ENCODE measurements at places on chromosomes 4 and X. TPM values are rescaled to one million over a fixed set of nuclear protein-coding genes. Genes with fewer than 3 reads are reported as not detected.
A peak's percentile ranks its signal among the peaks of the same experiment; 100 is the strongest.

DNA sequence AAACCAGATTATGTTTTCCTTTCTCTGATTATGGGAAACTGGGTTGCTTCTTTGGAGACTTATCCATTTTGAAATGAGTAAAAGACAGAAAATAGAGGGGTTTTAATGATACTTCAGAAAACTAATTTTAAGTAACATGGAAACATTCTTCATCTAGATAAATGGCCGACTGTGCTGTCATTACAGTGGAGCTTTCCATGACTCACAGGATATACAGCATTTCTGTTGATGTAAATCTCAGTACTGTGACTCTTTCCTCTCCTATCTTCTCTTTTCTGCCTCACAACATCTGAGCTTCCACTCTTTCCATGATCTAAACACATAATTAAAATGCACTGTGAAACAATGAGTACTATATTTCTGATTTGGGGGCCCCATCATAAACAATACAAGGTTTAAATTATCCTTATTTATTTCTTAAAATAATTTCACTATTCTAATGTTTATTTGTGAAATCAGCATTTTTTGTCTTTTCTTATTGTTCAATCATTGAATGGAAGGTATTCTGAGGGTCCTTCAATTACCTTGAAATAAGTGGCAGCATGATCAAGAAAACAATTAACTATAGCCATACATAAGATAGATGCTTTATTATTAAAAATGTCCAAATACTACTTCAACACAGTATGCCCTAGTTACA lies 19.3 kb downstream of the SEC24D start:
- H3K27me3 ChIP-seq: no peaks in the 10 kb centered on the region
- H3K4me1 ChIP-seq: peaks cover 5% of the 10 kb centered on the region
- no peak overlapping the region for H3K4me3 ChIP-seq
- DNase-seq: peak; percentile 7
- no peak overlapping the region for H3K27ac ChIP-seq

PPP2R2C gene
- not detected for total RNA-seq

NLGN4X gene
- total RNA-seq: not detected

- peaks cover 20% of the 10 kb centered on the region for H3K27me3 ChIP-seq
- no peak for DNase-seq
- no peaks in the 10 kb centered on the region for H3K36me3 ChIP-seq
- H3K27ac ChIP-seq: no peak overlapping the region
Observed at GRCh38 chr4:184156163-184156920, 61.3 kb downstream of the ENPP6 start.

DNA sequence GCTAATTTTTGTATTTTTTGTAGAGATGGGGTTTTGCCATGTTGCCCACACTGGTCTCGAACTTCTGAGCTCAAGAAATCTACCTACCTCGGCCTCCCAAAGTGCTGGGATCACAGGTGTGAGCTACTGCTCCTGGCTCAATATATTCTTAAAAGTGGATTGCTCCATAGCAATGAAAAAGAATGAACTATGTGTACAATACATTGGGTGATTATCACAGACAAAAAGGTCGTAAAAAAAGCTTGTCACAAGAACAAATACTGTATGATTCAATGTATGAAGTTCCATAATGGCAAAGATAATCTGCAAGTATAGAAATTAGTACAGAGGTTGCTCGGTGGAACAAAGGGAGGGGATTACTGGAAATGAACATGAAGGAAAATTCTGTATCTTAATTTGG lies 70.7 kb downstream of the REPS2 start:
- no peak for DNase-seq
- no peaks in the 10 kb centered on the region for H3K27me3 ChIP-seq
- no peak overlapping the region for H3K27ac ChIP-seq
- no peaks in the 10 kb centered on the region for H3K36me3 ChIP-seq

DNA sequence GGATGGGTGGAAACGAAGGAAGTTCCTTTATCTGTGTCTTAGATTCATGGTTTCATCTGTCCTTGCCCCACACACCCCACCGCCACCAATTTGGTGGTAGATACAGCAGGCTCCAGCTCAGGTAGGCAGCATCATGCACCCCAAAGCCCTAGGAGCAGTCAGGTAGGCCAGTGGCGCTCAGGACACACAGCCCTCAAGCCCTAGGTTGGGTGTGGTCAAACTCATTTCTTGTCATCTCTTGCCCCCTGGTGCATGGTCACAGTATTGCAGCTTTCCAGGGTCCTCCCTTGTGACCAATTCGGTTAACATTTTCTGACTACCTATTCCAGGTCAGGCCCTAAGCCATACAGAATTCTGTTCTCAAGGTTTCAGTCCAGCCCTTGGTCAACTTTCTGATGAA lies 14.5 kb upstream of the PRRG3 start:
- peaks cover 1% of the 10 kb centered on the region for H3K27me3 ChIP-seq
- H3K4me1 ChIP-seq: no peaks in the 10 kb centered on the region
- peak; percentile 67 for DNase-seq
- H3K4me3 ChIP-seq: no peak overlapping the region
- no peaks in the 10 kb centered on the region for H3K36me3 ChIP-seq

DNA sequence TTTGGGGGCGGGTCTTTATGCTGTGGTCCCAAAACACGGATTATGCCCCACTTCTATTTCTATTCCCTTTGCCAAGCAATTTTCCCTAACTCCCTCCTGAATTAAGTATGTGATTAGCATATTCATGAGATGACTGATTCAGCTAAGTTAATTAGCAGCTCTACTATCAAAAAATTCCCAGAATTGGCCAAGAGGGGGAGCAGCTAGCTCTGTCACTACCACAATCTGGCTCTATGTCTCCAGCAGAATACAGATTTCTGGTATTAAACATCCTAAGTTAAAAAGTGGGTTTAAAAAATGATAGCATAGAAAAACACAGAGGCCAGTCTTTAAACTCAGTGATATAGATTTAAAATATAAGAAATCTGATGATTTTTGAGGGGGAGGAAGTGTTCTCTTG lies 80.3 kb downstream of the GPC4 start:
- H3K27me3 ChIP-seq: no peaks in the 10 kb centered on the region
- H3K36me3 ChIP-seq: no peaks in the 10 kb centered on the region
- H3K4me3 ChIP-seq: no peak overlapping the region
- no peak overlapping the region for H3K27ac ChIP-seq
- H3K4me1 ChIP-seq: no peaks in the 10 kb centered on the region

Data from activated CD8-positive, alpha-beta T cell treated with anti-CD3 and anti-CD28 coated beads for 36 hours (primary cell).